Cortex of kidney (tissue), 1 donor: ENCODE measurements at places on chromosomes 12 and 14.

- no peak for DNase-seq
These were observed 1.1 kb downstream of the CLECL1 start for GRCh38 chr12:9731797-9732196.

GRCh38 chr14:36113341-36113740 is 63.2 kb downstream of the PTCSC3 start:
- DNase-seq = no peak

GRCh38 chr12:49428793-49429192 is 61.5 kb downstream of the SPATS2 start:
- no peak for DNase-seq

GRCh38 chr12:26696048-26696612 is 136.9 kb downstream of the ITPR2 start:
- DNase-seq = no peak

- no peak for DNase-seq
These were observed 108.4 kb downstream of the PPP1R12A start for GRCh38 chr12:79826267-79827128.

- no peak for DNase-seq
These were observed 53.6 kb downstream of the R3HDM2 start for GRCh38 chr12:57377103-57377840.

DNA sequence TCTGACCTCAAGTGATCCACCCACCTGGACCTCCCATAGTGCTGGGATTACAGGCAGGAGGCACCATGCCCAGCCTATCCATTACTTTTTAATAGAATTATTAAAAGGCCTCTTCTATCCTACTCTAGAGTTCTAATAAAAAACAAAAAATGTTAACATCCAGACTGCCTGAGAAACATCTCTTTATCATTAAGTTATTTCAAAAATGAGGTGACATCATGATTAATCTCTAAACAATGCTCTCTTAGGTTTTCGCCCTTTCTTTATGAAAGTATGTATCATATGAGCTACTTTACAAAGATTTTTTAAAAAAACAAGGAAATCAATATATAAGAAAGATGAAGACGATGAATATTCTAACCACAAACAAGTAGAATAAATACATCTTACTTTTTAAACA is 52.6 kb downstream of the FGD6 start:
- no peak for DNase-seq

- no peak for DNase-seq
These were observed 233.3 kb upstream of the DAAM1 start for GRCh38 chr14:58954901-58955861.

DNA sequence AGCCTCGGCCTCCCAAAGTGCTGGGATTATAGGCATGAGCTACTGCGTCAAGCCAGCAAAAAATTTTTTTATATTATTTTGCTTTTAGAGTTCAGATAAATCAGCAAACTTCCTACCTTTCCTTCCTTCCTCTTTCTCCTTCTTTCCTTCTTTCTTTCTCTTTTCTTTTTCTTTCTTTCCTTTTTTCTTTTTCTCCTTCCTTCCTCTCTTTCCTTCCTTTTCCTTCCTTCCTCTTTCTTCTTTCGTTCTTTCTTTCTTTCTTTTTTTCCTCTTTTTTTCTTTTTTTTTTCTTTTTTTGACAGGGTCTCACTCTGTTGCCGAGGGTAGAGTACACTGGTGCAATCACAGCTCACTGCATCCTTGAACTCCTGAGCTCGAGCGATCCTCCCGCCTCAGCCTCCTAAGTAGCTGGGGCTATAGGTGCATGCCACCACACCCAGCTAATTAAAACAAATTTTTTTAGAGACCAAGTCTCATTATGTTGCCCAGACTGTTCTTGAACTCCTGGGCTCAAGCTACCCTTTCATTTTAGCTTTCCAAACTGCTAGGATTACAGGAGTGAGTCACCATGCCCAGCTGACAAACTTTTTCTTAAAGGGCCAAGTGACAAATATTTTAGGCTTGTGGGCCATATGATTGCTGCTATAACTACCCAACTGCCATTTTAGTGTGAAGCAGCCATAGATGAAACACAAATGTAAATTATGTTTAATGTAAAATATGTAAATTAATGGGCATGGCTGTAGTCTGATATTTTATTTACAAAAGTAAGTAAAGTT is 7.1 kb upstream of the WASHC4 start:
- DNase-seq = no peak

DNA sequence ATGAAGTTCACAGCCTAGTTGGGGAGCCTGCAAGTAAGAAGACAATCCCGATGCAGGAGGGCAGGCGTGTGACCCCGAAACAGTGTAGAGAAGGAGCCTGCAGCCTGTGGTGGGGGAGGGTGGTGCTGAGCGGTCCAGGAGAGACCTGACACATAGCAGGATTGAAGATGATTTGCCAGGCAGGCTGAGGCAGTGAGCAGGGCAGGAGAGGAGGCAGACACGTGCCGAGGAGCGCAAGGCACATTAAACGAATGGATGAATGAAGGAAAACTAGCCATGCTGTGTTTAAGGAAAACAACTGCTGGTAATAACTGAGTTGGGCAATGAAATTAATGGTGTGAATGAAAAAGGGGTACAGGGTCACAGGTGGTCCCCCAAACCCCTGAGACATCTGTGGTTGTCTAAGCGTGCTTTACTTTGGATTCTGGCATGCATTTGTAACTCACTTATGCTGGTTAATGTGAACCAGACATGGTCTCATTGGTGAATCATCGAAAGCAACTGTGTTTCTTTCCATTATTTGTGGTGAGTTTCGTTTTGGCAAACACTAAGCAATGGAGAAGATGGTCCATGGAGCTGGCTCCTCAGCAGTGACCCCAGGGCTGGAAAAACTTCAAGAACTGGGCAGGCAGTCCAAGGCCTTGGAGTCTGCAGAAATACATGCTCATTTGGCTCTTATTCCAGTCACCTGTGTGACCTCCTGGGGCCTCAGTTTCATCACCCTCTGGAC is 96.9 kb upstream of the EVL start:
- no peak for DNase-seq

- DNase-seq = no peak
These were observed 14.3 kb upstream of the LGALS3 start for GRCh38 chr14:55114720-55115119.

GRCh38 chr12:93670104-93670503 is 7.1 kb upstream of the CRADD start:
- DNase-seq = no peak

DNA sequence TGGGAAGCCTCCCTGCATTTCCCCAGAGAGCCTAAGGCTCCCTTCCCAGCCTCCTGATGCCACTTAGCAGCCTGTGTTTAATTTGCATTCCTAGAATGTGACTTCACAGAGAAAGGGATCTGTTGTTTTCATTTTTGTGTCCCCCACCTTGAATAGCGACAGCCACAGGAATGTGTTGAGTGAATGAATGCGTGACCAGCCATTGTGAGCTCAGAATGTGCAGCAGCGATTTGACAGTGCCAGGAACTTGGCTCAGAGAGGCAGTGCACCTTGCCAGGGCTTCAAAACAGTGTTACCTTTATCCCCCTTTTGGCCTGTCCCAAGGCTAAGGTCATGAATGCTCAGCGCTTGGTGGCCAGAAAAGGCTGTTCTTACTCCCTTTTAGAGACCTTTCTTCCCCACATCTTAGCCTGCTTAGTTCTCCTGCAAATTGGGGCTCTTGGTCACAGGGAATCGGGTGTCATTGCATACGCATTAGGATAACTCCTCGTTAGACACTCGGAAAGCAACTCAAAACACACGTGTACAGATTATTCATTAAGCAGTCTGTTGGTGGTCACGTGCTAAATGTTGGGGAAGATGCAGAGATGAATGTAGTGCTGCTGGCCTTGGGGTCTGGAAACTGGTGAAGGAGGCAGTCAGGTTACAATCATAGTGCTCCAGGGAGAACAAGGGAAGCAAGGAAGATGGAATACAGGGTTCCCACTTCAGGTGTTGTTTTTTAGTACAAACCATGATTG is 9.8 kb downstream of the NTF3 start:
- DNase-seq = no peak

DNA sequence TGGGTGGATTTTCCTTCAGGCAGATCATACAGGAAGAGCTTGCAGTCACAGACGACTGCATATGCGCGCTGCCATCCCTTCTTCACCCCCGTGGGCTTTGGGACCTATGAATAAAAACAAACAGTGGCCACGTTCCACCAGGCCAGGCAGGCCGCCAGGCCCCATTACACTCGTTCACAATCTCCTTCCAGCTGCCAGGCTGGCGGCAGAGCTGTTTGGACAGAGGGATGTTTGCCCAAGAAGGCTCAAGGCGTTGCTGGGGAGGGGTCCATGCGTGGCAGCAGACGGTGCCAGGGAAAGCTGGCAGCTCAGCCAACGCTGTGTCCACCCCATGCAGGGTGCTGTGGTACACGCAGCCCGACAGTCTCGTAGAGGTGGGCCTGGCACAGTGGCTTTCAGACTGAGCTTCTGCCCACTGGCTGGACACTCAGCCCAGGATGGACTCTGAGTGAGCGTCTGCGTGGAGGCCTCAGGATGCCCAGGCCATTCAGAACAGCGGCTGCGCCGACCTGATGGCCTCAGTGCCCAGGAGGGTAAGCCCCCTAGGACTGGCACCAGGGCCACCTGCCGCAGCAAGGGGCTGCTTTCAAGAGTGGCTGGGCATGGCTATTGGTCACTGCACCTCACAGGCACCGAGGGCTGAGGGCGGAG is 27.5 kb downstream of the AMN start:
- no peak for DNase-seq

GRCh38 chr14:93051600-93052546 is 63.9 kb downstream of the ITPK1 start:
- no peak for DNase-seq

DNA sequence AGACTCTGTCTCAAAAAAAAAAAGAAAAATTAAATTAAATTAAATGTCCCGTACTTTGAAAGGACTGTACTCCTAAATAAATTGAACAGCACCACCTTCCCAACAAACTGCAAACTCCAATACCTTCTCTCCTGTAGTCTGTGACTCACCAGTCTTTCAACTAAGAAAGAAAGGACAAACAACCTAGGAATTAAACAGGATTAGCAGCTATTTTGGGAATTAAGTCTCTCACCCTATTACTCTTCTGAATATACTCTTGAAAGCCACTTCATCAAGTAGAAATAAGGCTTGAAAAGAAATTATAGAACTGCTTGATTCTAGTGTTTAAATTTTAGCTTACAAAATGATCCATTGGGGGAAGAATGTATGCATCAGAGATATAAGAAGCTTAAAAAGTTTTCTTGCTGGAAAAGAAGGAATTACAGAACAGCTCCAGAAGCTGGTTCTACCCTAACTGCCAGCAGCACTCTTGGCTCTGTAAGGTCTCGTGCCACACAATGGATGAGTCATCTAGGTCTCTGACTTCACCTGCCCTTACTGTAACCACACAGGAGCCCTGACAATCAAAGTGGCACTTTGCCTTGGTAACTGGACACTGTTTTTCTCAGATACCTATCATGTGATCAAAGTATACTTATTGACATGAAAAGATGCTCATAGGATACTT is 57.0 kb upstream of the CERS5 start:
- no peak for DNase-seq

- no peak for DNase-seq
These were observed 253.8 kb upstream of the GARIN6 start for GRCh38 chr12:99393763-99394162.

GRCh38 chr14:61472011-61472672 is 150.8 kb downstream of the PRKCH start:
- DNase-seq = no peak

GRCh38 chr14:45610318-45610717 is 357.3 kb upstream of the MIS18BP1 start:
- DNase-seq = no peak
